ENCODE measurements at places on chromosomes 12 and 14.

- H3K4me3 ChIP-seq, result no peak overlapping the region
- no peaks in the 10 kb centered on the region for H3K27me3 ChIP-seq
- DNase-seq, result no peak
- no peaks in the 10 kb centered on the region for H3K36me3 ChIP-seq
- no peaks in the 10 kb centered on the region for H3K4me1 ChIP-seq
Observed at GRCh38 chr14:50363714-50364111, 33.0 kb downstream of the CDKL1 start.

- H3K36me3 ChIP-seq, result no peaks in the 10 kb centered on the region
- no peaks in the 10 kb centered on the region for H3K4me1 ChIP-seq
- H3K4me3 ChIP-seq, result no peak overlapping the region
- DNase-seq, result no peak
Observed at GRCh38 chr14:24259282-24260025, 3.5 kb downstream of the TGM1 start.

- no peak overlapping the region for H3K4me3 ChIP-seq
- no peak for DNase-seq
- no peak overlapping the region for H3K27ac ChIP-seq
- H3K27me3 ChIP-seq, result no peaks in the 10 kb centered on the region
Observed at GRCh38 chr12:72242946-72243345, 29.2 kb upstream of the TRHDE start.

- H3K4me3 ChIP-seq, result no peak overlapping the region
- H3K27ac ChIP-seq, result no peak overlapping the region
- DNase-seq, result no peak
- H3K27me3 ChIP-seq, result no peaks in the 10 kb centered on the region
- no peaks in the 10 kb centered on the region for H3K4me1 ChIP-seq
Observed at GRCh38 chr14:75648066-75648838, 12.4 kb downstream of the ERG28 start.

- no peaks in the 10 kb centered on the region for H3K4me1 ChIP-seq
- no peaks in the 10 kb centered on the region for H3K27me3 ChIP-seq
- H3K36me3 ChIP-seq, result peaks cover 29% of the 10 kb centered on the region
- no peak for DNase-seq
Observed at GRCh38 chr14:71695611-71696350, 236.4 kb upstream of the RGS6 start.

DNA sequence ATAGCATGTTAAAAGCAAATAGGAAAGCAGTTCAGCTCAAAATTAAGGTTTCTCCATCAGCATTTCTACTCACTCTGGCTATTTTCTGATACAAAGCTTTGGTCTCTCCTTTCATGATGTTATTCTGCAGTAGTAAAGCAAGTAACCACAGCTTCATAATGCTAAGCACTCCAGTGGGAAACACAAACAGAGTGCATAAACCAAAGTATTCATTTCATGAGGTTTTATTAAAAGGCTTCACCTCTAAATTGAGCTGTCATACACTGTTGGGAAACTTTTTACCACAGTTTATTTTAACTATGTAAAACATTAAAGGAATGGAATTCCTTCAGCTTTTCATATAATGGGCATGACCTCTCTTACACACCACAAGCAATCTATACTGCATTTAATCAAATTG, 157.9 kb upstream of the LMO3 start:
- DNase-seq, result no peak
- peaks cover 8% of the 10 kb centered on the region for H3K4me1 ChIP-seq
- H3K27me3 ChIP-seq, result no peaks in the 10 kb centered on the region
- H3K27ac ChIP-seq, result no peak overlapping the region
- no peak overlapping the region for H3K4me3 ChIP-seq
- no peaks in the 10 kb centered on the region for H3K36me3 ChIP-seq

DNA sequence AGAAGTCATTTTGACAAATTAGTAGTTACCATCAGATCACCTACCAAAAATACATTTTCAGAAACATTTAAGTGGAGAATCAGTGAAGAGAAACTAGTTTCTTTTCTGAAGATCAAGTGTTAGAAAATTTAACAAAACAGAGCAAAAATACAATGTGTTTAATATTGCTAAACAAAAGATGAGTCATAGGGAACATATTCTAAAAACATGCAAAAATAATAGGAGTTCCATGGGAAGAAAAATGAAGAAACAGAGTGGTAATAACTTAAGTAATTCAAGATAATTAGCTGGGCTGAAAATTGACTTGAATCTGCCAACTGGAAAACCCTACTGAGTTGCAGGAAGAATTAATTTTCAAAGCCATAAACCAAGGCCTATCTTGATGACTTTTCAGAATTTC, 111.5 kb upstream of the KITLG start:
- H3K4me1 ChIP-seq, result no peaks in the 10 kb centered on the region
- no peak overlapping the region for H3K27ac ChIP-seq
- no peak overlapping the region for H3K4me3 ChIP-seq
- no peaks in the 10 kb centered on the region for H3K27me3 ChIP-seq

DNA sequence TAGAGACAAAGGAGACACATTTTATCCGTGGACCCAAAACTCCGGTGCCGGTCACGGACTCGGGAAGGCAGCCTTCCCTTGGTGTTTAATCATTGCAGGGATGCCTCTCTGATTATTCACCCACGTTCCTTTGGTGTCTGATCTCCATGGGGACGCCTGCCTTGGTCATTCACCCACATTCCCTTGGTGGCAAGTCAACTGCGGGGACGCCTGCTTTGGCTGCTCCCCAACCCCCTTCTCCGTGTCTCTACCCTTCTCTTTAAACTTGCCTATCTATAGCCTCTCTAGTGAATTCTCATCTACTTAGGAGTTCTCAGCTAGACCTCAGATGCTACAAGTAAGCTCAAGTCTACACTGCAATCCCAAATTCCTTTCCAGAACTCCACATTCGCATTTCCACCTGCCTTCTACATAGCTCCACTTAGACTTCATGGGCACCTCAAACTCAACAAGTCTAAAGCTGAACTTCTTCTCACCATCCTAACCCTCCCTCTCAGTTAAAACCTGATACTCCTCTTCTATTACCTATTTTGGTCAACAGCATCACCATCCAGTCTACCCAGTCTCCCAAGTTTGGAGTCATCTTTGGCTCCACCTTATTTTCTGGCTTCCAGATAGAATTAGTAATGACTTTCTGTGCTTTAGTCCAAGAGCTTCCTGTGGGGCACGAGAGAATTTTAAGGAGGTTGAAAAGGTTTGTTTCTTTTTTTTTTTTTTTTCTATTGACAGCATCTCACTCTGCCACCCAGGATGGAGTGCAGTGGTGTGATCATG, 14.4 kb downstream of the SPTLC2 start:
- no peak overlapping the region for H3K27ac ChIP-seq
- H3K4me3 ChIP-seq, result no peak overlapping the region
- H3K27me3 ChIP-seq, result no peaks in the 10 kb centered on the region
- no peaks in the 10 kb centered on the region for H3K4me1 ChIP-seq
- H3K36me3 ChIP-seq, result no peaks in the 10 kb centered on the region

DNA sequence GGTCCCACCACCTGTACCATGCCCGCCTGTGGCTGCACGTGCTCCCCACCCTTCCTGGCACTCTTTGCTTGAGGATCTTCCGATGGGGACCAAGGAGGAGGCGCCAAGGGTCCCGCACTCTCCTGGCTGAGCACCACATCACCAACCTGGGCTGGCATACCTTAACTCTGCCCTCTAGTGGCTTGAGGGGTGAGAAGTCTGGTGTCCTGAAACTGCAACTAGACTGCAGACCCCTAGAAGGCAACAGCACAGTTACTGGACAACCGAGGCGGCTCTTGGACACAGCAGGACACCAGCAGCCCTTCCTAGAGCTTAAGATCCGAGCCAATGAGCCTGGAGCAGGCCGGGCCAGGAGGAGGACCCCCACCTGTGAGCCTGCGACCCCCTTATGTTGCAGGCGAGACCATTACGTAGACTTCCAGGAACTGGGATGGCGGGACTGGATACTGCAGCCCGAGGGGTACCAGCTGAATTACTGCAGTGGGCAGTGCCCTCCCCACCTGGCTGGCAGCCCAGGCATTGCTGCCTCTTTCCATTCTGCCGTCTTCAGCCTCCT, 1.1 kb downstream of the INHBE start:
- H3K27ac ChIP-seq, result no peak overlapping the region
- peaks cover 30% of the 10 kb centered on the region for H3K4me1 ChIP-seq
- H3K4me3 ChIP-seq, result no peak overlapping the region
- peak; percentile 51 for DNase-seq
- peaks cover 6% of the 10 kb centered on the region for H3K27me3 ChIP-seq

GRCh38 chr14:93028724-93029076, 87.0 kb downstream of the ITPK1 start:
- H3K27me3 ChIP-seq, result no peaks in the 10 kb centered on the region
- DNase-seq, result no peak
- no peak overlapping the region for H3K27ac ChIP-seq
- H3K4me1 ChIP-seq, result peaks cover 34% of the 10 kb centered on the region
- H3K36me3 ChIP-seq, result no peaks in the 10 kb centered on the region
- no peak overlapping the region for H3K4me3 ChIP-seq

DNA sequence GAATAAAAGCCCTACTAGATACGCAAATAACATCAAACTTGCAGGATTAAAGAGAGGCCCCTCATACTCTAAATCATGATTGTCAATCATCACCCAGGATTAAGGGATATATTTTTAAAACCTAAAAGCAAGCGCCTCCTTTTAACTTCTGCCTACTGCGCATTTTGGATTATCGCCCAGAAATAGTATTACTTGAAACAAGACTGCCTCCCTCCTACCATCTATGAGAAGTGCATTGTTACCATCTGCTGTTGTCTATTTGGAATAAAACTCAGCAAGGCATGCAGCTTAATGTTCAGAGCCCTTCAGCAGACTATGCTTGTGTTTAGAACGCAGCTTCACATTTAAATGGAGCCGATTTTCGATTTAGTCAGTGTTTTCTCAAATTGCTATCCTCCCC, 79.6 kb downstream of the EXOC5 start:
- peaks cover 17% of the 10 kb centered on the region for H3K27me3 ChIP-seq
- H3K36me3 ChIP-seq, result no peaks in the 10 kb centered on the region
- H3K27ac ChIP-seq, result no peak overlapping the region
- no peaks in the 10 kb centered on the region for H3K4me1 ChIP-seq
- H3K4me3 ChIP-seq, result no peak overlapping the region
- no peak for DNase-seq

DNA sequence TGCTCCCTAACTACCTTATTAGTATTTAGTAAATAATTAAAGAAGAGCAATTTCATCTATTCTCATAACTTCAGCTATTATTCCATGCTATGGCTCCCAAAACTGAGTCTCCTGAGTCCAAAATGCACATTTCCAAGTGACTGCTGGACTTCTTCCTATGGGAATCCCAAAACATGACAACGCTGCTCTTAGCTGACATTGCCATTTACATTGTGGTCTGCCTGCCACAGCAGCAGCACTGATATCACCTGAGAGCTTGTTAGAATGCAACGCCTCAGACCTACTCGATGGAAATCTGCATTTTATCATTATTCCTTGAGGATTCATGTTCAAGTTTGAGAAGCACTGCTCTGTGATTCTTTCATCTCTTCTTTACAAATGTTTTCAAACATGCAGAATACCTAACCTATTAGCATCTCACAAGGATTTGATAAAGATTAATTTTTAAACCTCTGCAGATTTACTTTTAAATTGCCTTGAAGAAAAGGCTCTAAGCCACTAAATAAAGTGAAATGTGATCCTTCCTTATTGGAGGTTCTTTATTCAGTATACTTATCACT, 77.7 kb downstream of the SEC23A start:
- DNase-seq, result no peak
- peaks cover 2% of the 10 kb centered on the region for H3K4me1 ChIP-seq
- H3K27me3 ChIP-seq, result no peaks in the 10 kb centered on the region
- no peak overlapping the region for H3K4me3 ChIP-seq
